Psoas muscle (tissue), 8 donors: ENCODE measurements at places on chromosomes 3 and 15. TPM values are rescaled to one million over a fixed set of nuclear protein-coding genes. Genes with fewer than 3 reads are reported as not detected.

- DNase-seq, result no peak
- no peaks in the 10 kb centered on the region for H3K36me3 ChIP-seq
- no peaks in the 10 kb centered on the region for H3K4me1 ChIP-seq
- no peak overlapping the region for H3K27ac ChIP-seq
These were observed 354.7 kb downstream of the MCTP2 start for GRCh38 chr15:94586099-94586498.

DNA sequence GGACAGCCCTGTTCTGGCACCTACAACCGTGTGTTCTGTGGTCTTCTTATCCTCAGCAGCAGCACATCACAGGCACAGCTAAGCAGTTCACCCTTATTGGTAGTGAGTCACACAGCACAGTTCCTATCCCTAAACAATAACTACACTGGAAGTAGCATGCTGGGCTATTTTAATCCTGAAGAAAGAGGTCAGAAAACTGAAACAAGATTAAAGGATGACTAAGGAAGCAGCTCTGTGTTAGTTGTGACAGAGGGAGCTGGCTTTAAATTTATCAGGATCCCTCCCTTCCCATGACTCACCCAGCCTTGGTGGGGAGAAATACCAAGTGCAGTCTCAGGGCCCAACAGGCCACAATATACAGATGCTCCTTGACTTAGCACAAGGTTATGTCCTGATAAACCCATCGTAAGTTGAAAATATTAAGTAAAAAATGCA is 144.3 kb downstream of the ERC2 start:
- no peak overlapping the region for H3K4me3 ChIP-seq
- no peak overlapping the region for H3K27ac ChIP-seq
- no peaks in the 10 kb centered on the region for H3K27me3 ChIP-seq
- H3K4me1 ChIP-seq, result no peaks in the 10 kb centered on the region
- DNase-seq, result no peak

DNA sequence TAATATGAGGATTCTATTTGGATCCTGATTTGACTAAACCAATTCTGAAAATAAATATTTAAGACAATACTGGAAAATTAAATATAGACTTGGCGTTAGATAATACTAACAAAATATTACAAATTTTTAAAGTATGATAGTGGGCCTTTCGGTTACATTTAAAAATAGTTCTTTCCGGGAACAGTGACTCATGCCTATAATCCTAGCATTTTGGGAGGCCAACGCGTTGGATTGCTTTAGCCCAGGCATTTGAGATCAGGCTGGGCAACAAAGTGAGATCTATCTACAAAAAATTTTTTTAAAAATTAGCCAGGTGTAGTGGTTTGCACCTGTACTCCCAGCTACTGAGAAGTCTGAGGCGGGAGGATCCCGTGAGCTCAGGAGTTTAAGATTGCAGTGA is 30.3 kb upstream of the GADL1 start:
- no peak for DNase-seq
- no peaks in the 10 kb centered on the region for H3K4me1 ChIP-seq
- H3K36me3 ChIP-seq, result no peaks in the 10 kb centered on the region
- H3K27me3 ChIP-seq, result no peaks in the 10 kb centered on the region
- H3K4me3 ChIP-seq, result no peak overlapping the region
- H3K27ac ChIP-seq, result no peak overlapping the region

DNA sequence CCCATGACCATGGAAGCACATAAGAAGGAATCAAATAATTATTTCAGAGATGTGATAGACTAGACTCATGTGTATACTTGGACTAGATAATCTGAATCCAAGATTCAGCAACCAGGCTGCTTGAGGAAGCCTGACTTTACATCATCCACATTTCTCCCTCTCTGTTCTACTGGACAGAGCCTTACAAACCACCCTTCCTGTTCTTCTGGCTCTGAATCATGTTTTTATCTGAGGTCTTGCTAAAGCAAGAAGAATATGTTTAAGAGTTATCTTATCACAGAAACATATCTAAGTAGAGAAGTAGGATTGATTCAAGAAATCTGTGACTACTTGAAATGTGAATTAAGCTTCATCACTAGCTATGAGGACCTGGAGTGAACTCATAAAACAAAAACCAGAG is 71.1 kb upstream of the SLC24A5 start:
- no peaks in the 10 kb centered on the region for H3K4me1 ChIP-seq
- no peak for DNase-seq
- H3K4me3 ChIP-seq, result no peak overlapping the region
- no peaks in the 10 kb centered on the region for H3K27me3 ChIP-seq
- no peak overlapping the region for H3K27ac ChIP-seq
- no peaks in the 10 kb centered on the region for H3K36me3 ChIP-seq

DNA sequence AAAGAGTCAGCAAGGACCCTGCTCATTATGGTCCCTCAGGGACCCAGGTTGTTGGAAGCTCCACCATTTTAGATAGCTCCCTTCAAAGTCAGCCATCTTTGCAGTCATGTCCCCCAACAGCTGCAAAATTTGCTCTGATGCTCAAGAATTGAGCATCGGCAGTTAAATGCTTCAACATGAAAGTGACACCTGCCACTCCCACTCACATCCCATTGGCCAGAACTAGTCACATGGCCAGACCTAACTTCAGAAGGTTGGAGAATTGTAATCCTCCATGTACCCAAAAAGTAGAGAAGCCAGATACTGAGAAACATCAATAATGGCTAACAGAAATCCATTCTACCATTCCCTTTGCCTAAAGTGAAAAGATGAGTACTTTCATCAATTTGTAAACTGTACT is 171.5 kb upstream of the NR2E3 start:
- H3K27ac ChIP-seq, result no peak overlapping the region
- H3K36me3 ChIP-seq, result no peaks in the 10 kb centered on the region
- no peak for DNase-seq
- H3K4me3 ChIP-seq, result no peak overlapping the region
- H3K27me3 ChIP-seq, result no peaks in the 10 kb centered on the region
- no peaks in the 10 kb centered on the region for H3K4me1 ChIP-seq

- H3K27ac ChIP-seq, result no peak overlapping the region
- H3K4me1 ChIP-seq, result peaks cover 8% of the 10 kb centered on the region
- H3K27me3 ChIP-seq, result no peaks in the 10 kb centered on the region
- H3K36me3 ChIP-seq, result no peaks in the 10 kb centered on the region
These were observed 90.0 kb upstream of the HES1 start for GRCh38 chr3:194045919-194046318.

The PLIN1 gene
- polyA plus RNA-seq, result 8.3 TPM

The CYP8B1 gene
- polyA plus RNA-seq, result not detected
